ENCODE measurements at places on chromosomes 16 and 17. TPM values are rescaled to one million over a fixed set of nuclear protein-coding genes. Genes with fewer than 3 reads are reported as not detected.

The PRSS21 gene
- 0.17 TPM for polyA plus RNA-seq

The AGRP gene
- polyA plus RNA-seq, result not detected

The DGKE gene
- polyA plus RNA-seq, result 2.3 TPM

The ZSCAN10 gene
- polyA plus RNA-seq, result not detected

The SPEM2 gene
- polyA plus RNA-seq, result not detected

The ATXN1L gene
- polyA plus RNA-seq, result 13.7 TPM

The USP7 gene
- polyA plus RNA-seq, result 26.9 TPM
